ENCODE measurements at places on chromosomes 1 and 21.

GRCh38 chr1:236608930-236609726, 4.8 kb upstream of the HEATR1 start:
- no peak for DNase-seq

DNA sequence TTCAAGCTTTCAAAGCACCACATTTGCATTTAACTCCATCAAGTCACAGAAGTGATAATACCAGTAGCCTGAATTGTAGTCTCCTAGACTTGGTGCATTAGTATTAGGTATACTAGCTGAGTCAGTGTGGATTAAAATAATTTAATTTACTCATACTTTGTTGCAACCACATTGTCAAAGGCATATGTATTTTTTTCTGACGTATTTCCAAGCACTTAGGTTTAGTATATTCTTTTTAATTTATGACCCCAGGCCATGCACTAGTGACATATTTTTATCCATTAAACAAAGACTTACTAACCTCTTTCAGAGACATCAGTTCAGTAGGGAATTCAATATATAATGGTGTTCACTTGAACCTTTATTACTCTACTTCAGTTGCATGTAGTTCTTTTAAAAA, 1894.5 kb downstream of the NCAM2 start:
- DNase-seq, result no peak

GRCh38 chr1:237164406-237165352, 122.7 kb downstream of the RYR2 start:
- no peak for DNase-seq

DNA sequence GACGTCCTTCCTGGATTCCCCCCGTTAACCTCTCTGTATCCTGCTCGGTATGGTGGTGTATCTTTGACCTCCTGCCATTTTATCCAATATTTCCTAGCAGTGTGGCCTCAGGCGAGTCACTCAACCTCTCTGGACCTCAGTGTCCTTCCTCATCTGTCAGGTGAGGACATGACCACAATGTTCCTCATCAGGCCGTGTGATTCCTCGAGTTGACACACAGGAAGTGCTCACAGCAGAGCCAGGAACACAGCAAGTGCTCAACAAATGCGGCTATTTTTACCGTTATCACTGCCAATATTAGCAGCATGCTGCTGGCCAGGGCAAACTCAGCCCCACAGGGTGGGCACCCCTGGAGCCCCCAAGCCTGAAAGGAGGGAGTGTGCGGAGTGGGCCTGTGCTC, 450.2 kb downstream of the KIF26B start:
- DNase-seq, result no peak

DNA sequence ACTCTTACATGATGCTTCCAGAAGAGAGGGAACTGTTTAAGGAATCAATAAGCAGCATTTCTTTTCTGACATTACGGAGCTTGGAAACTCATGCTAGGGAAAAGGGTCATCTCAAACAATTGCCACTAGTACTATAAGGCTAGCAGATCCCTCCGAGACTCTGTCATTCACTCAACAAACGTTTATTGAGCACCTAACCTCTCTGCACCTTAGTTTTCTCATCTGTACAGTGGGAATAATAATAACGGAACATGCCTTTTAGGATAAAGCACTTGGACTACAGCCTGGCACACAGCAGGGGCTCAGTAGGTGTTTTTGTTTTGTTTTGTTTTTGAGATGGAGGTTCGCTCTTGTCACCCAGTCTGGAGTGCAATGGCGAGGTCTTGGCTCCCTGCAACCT, 51.3 kb downstream of the SYF2 start:
- DNase-seq, result no peak

DNA sequence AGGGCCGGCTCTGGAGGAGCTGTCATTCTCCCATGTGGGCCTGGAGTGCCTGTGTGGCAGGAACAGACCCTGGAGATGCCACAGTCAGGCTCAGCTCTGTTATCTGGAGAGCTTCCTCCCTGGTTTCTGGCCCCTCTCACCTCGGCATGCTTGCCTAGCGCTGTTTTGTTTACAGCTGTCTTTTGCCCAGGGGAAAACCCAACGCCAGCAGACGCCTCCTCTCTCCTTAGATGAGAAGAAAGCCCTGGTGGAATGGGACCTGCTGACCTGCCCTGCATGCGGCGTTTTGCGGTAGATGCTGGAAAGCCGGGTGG, 104.9 kb downstream of the CRYAA start:
- no peak for DNase-seq

DNA sequence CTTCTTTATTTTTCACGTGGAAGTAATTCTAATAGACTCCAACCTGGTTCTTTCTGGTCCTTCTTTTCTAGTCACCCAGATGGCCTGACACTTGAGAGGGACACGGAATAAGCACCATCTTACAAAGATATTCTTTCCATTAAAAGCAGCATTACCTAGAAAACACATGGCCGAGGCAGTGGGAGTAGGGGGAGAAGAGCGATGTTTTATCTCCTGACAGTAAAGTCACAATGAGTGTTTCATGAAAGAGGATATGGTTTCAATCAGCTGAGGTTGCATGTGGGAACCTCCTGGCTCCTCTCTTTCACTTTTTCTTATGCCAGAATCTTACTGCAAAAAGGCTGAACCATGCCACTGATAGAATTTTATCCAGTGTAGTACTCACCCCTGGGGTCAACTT, 288.8 kb upstream of the SPAG17 start:
- no peak for DNase-seq

GRCh38 chr1:152643945-152644344, 19.2 kb upstream of the LCE2D start:
- no peak for DNase-seq

GRCh38 chr1:1062348-1063163, 11.6 kb downstream of the RNF223 start:
- DNase-seq, result no peak

DNA sequence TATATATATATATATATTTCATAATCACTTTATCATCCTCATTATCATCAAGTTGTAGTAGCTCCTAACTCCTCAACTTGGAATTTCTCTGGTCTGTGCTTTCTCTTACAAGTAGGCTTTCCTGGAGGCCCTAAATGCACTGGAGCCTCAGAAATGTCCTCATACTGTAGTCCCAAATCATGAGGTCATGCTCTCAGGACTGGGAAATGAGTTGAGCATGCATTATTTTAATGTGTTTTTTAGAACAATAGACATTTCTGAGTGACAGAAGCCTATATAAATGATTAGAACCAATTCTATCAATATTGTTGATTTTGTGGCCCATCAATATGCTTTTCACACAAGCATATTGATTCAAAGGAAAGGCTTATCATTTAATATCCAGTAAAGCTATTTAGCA, 42.9 kb upstream of the C1orf105 start:
- DNase-seq, result no peak

DNA sequence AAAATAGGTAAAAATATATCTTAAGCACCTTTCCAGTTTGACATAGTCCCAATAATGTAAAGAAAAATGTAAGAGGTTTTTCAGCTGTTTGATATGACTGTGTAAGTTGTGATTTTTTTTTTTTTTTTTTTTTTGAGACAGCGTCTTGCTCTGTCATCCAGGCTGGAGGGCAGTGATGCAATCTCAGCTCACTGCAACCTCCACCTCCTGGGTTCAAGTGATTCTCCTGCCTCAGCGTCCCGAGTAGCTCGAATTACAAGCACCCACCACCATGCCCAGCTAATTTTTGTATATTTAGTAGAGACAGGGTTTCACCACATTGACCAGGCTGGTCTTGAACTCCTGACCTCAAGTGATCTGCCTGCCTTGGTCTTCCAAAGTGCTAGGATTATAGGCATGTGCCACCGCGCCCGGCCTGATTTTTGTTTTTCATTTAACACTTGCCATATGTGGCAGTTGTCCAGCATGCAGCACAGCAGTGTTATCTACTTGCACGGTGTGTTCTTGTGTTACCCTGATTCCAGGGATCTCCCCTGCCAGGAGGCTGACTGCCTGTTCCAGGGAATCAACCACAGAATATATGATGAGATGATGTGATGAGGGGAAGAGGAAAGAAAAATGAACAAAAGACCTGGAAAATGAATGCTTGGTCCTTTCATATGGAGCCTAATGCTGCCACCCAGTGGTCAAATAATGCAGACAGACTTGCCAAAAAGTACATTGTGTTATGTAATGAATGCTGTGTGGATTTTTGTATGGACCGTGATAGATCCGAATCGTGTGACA, 79.0 kb downstream of the RAVER2 start:
- peak; percentile 61 for DNase-seq

DNA sequence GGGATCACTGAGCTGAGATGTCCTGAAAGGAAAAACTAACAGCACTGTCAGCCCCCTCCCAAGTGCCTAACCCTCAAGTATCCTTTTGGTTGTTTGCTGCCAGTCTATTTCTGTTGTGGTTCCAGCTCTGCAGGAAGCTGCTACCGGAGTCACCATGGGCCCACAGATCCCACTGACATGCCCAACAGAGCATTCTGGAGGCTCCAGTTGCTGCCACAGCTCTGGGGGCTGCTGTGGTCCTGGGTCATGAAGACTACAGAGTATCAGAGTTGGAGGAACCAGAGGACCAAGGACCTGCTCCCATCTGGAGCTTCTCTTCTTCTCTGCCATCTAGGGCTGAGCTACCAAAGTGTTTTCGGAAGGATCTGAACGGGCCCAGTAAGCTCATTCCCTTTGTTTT, 910 bp downstream of the LCE3A start:
- DNase-seq, result no peak

DNA sequence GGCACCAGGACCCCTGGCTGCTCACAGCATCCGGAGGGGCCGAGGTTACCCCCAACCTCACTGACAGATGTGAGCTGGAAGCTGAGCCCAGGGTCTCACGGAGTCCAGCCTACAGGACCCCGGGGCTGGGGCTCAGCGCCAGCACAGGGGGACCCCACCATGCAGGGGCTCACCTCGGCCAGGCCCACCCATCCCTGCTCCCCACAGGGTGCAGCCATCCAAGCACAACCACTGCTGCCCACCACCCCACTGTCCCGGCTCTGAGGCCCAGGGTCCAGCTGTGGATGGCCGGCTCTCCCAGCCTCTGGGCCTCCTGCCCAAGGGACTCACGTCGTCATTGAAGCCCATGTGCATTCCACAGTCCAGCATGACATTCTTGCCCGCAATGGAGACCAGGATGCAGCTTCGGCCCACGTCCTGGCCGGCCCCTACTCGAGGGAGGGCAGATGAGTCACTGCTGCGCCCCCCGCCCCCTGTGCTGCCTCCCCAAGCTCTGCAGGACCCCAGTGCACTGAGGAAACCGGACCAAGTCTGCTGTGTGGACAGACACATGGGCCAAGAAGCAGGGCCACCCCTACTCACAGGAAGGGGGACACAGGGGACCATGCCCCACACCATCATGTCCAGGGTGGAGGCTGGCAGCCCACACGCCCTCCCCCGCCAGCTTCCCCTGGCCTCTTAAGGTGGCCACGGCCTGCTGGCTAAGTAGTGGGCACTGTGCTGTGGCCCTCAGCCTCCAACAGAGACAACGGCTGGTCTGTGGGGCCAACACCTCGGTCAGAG, 3.6 kb downstream of the INTS11 start:
- no peak for DNase-seq

- no peak for DNase-seq
These were observed 108.5 kb upstream of the GNG12 start for GRCh38 chr1:67941746-67942145.

GRCh38 chr1:40818264-40818961, 34.8 kb downstream of the KCNQ4 start:
- peak; percentile 83 for DNase-seq

GRCh38 chr1:80534606-80535360, 1266.0 kb upstream of the ADGRL2 start:
- no peak for DNase-seq

DNA sequence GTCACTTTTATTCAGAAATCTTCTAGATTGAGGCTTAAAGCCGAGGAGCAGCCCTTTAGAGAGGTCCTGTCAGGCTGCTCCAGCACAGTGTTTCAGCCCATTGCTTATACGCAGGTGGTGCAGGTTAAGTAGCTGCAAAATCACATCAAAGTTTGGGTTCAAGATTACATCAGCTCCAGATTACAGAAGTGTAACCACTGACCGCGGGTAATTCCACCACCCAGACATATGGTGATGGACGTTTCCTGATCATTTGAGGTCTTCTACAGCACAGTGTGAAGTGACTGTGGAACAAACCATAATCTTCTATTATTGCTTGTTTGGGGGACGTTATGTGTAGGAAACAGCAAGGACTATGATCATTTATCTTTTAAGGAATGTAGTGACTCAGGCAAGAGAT, 11.8 kb downstream of the C1orf115 start:
- no peak for DNase-seq

- DNase-seq, result no peak
These were observed 1.3 kb downstream of the SLC41A1 start for GRCh38 chr1:205811660-205812059.

DNA sequence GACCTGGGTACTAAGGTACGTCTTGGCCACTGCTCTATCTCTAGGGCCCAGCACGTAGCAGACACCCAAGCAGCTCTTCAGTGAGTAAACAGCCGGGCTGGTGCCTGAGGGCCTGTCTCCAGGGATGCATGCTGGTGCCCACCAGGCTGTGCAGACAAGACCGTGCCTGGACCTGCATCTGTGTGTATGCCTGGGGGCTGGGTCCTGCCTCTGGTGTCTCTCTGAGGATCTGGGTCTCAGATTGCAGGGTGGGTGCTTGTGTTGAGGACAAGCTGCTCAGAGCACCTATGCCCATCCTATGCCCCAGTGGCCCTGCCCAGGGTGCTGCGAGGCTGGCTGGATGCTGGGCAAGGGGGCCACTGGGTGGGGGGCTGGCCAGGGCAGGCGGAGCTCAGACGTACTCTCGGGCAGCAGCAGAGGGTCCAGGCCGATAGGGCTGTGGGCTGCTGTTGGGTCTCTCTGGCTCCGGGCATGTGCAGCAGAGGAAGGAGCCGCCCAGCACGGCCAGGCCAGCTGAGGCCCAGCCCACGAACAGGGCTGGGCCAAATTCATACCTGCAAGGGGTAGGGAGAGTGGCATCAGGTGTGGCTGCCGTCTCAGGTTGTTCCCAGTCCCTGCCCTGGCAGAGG, 4.4 kb downstream of the CLDN19 start:
- DNase-seq, result no peak

GRCh38 chr1:14136152-14136763, 436.3 kb downstream of the PRDM2 start:
- no peak for DNase-seq

- no peak for DNase-seq
These were observed 7.4 kb downstream of the NES start for GRCh38 chr1:156669794-156670193.

DNA sequence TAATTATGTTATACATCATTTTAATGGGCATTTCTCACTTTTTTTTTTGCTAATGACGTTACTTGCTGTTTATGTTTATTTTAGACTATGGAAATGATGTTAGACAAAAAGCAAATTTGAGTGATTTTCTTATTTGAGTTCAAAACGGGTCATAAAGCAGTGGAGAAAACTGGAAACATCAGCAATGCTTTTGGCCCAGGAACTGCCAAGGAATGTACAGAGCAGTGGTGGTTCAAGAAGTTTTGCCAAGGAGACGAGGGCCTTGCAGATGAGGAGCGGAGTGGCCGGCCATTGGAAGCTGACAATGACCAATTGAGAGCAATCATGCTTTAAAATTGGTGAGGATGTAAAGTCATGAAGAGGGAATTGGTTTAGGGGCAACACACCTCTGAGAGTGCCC, 32.1 kb upstream of the KCNE2 start:
- no peak for DNase-seq

DNA sequence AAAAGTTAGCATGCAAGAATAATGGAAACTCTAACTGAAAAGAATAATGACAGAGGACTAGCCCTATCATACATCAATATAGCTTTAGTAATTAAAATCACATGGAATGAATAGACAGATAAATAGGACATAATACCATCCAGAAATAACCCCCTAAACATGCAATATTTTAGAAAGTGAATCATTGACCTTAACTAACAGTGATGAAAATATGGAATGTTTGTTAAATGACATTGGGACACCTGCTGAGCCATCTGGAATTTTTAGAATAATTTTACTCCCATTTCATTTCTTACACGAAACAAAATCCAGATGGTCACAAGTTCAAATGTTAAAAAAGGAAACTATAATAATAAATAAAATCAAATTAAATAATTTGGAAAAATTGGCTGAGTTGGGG, 53.1 kb upstream of the FMO3 start:
- DNase-seq, result no peak

Data from activated gamma-delta T cell treated with Interleukin-2 at 50 U/mL for 16 hours (primary cell).